OCI-M1 (cell line): ENCODE measurements at places on chromosomes 2 and 18.
A peak's percentile ranks its signal among the peaks of the same experiment; 100 is the strongest.

DNA sequence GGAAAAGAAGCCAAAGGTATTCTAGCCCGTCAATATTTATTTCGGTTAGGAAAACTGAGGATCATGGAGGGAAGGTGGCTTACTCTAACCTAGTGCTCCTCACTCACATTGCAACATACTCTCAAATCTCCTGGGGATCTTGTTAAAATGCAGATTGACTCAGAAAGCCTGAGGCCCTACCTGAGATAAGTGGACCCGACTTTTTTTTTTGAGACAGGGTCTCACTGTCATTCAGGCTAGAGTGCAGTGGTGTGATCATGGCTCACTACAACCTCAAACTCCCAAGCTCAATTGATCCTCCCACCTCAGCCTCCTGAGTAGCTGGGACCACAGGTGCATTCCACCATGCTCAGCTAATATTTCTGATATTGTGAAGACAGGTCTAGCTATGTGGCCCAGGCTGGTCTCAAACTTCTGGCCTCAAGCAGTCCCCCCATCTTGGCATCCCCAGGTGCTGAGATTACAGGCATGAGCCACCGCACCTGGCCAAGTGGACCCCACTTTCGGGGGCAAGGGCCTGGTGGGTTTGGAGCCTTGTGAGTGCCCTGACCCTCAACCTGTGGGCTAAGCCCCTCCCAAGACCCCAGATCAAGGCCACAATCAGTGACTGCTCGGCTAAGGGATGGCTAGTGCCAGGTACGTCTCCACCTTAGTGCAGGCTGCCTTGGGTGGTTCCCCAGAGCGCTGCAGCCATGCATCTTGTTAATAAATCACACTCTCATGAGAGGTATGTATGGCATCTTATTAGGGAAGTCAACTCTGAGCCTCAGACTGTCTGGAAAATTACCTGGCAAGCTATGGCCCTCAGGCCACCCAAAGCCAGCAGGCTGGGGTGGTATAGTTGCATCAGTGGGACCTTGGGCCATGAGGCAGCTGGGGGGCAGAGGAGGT, 1.1 kb upstream of the NEURL3 start:
- DNase-seq, result no peak

DNA sequence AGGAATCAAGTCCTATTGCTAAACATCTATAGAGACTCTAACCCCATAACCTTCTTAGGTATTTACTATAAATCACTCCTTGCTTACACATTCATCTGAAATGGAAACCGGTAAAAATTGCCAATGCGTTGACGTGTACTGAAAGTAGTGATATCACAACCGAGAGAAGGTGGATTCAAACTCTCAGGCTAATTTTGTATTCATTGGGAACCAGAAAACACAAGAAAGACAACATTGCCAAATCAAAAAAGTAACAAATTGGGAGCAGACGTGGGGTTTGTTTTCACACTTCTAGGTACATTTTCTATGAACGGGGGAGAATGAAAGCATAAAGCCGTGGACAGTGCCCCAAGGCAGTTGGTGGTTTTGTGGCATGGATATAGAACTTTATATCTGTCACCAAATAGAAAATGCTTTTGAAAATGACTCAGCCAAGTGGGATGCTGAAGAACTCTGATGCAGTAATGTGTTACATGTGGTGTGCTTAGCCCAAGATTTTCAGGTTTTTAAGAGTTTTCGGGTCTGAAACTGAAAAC, 155.1 kb upstream of the RASGRP3 start:
- no peak for DNase-seq

GRCh38 chr2:1780693-1781092, 36.4 kb upstream of the PXDN start:
- DNase-seq, result no peak

GRCh38 chr2:233814056-233814835, 36.1 kb downstream of the MROH2A start:
- DNase-seq, result no peak

GRCh38 chr2:186129767-186130581, 356.1 kb upstream of the ZC3H15 start:
- DNase-seq, result no peak

GRCh38 chr2:48927355-48927754, 171.8 kb upstream of the LHCGR start:
- DNase-seq, result no peak

DNA sequence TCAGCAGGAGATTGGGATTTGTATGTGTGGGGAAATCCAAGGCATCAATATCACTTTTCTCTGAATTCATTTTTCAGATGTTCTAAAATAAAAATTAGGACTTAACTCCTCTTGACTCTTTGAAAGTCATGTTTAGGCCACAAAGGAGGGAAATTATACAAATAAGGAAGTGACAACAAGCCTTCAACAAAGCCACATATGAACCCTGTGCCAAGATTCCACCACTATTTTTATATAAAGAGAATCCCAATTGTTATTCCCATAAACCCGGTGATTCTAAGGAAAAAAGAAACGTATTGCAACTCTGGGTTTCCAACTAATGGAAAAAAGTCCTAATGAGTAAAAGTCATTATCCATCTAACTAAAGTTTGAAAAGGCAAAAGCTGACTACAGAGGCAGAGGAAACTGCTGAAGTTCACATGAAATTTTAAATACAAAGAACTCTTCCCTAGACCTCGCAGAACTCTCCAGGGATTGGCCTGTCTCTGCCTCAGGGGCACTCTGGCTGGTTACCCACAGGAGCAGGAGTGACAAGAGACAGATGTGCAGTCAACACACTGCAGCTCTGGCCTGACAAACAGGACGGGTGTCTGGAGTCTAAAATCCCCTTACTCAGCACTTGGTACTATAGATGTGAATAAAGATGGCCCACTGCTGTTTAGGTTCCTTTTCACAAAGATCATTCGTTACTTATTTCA, 11.5 kb downstream of the NPC1 start:
- no peak for DNase-seq

- no peak for DNase-seq
Measured at GRCh38 chr2:11750917-11751316, 4.5 kb downstream of the LPIN1 start.

- DNase-seq, result no peak
Measured at GRCh38 chr2:61117534-61117933, 44.5 kb upstream of the C2orf74 start.

GRCh38 chr2:160630801-160631590, 137.4 kb upstream of the RBMS1 start:
- peak; percentile 16 for DNase-seq

GRCh38 chr2:215886022-215886421, 127.3 kb downstream of the MREG start:
- no peak for DNase-seq

- no peak for DNase-seq
Measured at GRCh38 chr2:10561288-10562035, 113.3 kb upstream of the ODC1 start.
